Right forelimb (tissue), 1 donor: ENCODE measurements at places on chromosomes 2 and 18.

GRCh38 chr2:188824125-188824524 is 150.0 kb upstream of the COL3A1 start:
- no peak for DNase-seq

- DNase-seq, result peak; percentile 71
These were observed 923 bp downstream of the AMER3 start for GRCh38 chr2:130756053-130756873.

DNA sequence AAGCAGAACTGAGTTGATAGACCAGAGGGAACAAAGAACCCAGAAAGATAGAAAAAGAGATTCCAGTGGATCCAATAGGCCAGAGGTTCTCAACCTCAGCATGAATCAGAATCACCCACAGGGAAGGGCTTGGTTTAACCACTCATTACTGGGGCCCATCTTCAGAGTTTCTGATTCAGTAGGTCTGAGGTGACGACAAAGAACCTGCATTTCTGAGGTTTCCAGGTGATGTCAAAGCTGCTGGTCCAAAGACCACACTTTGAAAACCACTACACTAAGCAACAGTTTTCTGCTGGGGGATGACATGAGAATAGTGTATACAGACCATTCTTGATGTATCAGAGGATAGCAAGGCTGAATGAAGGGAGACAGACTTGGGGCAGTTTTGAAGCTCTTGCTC is 296.9 kb upstream of the STON1 start:
- no peak for DNase-seq

DNA sequence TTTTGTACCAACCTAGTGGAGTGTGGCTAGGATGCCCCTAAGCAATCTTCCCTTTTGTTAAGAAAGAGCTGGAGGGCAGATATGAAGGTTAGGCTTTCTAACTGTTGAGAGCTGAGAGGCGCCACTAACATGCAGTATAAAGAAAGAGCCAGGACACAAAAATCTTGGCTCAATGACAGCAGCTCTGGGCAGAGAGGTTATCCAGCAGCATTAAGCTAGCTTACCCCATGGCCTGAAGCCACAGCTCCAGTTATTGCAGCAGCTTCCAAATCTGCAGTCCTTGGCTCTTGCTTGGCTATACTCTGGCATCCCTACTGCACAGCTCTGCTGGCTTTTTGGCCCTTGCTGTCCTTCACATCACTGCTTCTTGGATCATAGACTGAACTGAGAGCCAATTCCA is 213.4 kb downstream of the GPD2 start:
- DNase-seq, result peak; percentile 51
